ENCODE measurements at places on chromosomes 12 and 14.

GRCh38 chr14:61193476-61193875 is 87.7 kb downstream of the TMEM30B start:
- no peak for DNase-seq

DNA sequence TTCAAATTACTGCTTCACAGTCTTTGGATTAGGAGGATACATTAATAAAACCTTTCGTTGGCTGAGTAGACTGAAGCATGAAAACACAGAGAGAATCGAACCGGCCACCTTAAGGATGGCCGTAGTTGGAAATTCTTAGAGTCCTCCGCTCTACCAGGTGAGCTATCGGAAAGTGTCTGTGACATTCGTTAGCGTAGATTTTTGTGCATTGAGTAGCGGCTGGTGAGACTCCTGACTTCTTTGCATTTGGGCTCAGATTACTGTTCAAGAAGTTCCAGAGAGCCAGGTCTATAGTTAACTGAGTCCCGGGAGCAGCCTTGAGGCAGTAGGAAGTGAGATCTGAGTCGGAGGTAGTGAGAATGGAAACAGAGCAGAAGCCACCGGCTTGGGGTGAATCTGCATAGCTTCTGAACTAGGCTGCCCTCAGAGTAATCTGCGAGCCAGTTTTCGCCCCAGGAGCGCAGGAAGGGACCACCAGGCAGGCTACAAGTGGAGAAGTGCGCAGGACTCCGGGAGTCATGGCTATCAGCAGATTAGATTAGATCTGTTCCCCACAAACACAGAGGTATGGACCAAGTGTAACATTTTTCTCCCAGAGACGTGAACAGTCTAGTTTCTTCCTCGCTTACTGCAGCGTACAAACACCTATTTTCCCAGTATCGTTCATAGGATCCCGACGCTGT is 11.0 kb downstream of the OR6S1 start:
- DNase-seq, result no peak

DNA sequence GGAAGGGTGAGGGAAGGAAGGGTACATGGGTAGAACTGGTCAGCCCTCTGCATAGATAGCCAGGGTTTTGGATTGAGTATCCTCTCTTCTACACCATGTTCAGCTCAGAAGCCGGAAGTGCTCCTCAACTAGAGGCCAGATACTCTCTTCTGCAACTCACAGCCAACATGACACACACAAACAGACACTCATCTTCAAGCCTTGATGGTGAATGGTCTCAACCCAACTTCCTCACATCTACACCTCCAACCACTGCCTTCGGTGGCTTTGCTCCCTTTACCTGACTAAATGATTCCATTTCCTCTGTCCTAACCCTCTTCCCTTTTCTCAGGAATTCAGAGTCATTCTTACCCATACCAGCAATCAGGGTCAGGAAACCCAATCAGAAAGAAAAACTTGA is 7.6 kb upstream of the FKBP11 start:
- no peak for DNase-seq

- no peak for DNase-seq
Observed at GRCh38 chr12:109793826-109794501, 39.2 kb downstream of the TRPV4 start.

DNA sequence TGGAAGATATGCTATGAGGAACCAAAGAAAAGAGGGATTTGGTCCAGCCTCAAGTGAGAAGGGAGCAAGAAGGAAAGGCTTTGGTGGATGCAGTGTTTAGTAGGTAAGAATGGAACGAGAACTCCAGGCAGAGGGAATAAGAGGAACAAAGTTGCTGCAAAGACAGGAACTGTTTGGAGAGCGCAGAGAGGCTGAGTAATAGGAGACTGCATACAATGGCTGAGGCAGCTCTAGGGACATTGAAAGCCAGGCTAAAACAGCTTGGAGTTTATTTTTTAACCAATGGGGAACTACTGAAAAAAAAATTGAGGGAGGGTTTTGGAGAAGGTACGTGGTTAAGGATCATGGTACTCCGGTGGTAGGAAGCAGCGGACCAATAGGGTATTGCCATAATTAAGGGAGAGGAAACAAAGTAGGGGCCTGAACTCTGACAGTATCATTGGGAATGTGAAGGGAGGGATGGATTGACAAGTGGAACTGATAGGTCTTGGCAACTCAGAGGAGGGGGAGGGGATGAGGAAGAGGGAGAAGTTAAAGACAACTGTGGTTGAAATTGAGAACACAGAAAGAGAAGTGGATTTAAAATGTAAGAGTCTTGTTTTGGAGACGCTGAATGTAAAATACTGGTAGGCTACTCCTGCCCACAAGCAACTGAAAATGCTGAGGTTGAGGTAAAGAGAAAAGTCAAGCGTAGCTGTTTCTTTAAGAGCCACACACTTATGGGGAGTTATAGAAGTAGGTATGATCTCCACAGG is 4.8 kb downstream of the ASCL4 start:
- no peak for DNase-seq

DNA sequence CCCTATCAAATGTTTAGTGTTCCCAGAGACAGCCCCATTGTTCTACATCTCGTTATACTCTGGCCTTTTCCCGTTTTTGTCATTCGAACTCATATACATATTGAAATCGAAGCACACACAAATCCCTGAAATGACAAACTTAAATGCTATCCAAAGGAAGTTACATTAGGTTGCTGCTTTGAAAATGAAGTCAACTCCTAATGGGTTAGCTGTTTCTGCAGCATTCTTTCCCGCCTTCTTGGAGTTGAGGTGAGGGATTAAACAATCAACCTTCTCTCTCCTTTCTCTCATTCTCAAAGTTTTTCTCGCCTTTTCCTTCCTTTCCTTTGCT is 642 bp upstream of the PHC1 start:
- no peak for DNase-seq

DNA sequence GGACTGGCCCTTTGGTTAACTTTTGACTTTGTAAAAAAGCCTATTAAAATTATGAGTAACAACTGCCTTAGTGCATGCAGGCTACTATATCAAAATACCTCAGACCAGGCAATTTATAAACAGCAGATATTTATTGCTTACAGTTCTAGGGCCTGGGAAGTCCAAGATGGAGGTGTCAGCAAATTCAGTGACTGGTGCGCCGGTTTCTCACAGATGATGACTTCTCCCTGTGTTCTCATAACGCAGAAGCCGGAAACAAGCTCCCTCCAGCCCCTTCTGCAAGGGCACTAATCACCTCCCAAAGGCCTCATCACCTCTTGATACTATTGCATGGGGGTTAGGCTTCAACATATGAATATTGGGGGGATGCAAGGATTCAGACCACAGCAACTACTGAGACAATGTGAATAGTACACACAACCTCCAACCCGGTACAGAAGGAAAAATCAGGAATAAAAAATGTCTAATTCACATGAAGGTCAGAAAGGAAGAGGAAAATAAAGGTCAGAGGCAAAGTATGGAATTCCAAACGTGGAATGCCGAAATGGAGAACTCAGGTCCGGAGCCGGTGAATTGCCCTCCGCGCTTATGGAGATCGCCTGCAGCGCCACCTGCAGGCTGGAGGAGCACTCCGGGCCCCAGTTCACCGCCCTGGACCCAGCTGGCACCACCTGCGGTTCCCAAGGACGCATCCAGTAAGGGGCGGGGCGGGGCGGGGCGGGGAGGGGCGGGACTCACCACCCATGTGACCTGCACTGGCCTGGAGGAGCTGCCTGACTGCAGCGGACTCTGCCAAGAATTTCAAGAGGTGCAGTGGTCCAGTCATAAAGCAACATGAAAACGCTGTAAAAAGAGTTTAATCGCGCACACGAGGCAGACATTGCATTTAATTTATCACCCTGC is 203.4 kb downstream of the KIF26A start:
- no peak for DNase-seq

DNA sequence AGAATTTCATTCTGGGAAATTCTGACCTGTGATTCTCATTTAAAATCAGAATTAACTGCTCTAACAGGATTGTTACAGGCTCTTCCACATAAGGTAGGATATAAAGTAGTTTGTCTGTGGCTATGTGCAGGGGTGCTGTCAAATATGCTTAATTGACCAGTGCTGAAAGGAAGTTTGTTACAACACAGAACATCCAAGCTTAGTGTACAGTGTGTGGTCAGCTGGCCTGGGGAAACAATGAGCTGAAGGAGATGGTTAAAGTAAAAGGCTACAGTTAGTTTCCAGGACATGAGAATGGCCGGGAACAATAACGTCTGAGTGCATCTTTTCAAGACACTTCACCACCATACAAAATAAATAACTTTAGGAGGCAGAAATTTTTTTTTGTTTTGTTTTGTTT is 68.0 kb downstream of the PKP2 start:
- DNase-seq, result no peak

GRCh38 chr12:114693059-114693531 is 9.1 kb upstream of the TBX3 start:
- no peak for DNase-seq
